Stimulated activated CD4-positive, alpha-beta T cell treated with anti-CD3 and anti-CD28 coated beads, Interleukin-4, amount 100 ng/mL, for 4 hours (primary cell): ENCODE measurements at places on chromosomes 16 and 17.

DNA sequence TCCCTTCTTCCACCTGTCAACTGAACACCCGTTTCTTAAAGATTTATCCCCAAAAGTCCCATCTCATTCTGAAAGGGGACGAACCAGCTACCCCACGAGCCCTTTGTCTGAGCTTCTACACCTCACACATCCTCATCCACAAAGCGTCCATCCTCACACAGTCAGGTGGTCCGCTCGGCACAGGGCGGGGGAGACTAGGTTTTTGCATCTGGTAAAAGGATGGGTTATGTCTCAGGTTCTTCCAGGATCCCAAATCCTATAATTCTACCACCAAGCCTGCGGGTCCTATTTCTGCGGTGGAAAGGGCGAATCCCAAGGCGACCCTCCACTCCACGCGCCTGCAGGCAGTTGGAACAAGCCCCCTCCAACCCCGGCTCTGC lies 458 bp downstream of the GFOD2 start:
- no peak for DNase-seq

- no peak for DNase-seq
Measured at GRCh38 chr16:8682551-8683259, 8.3 kb downstream of the ABAT start.

DNA sequence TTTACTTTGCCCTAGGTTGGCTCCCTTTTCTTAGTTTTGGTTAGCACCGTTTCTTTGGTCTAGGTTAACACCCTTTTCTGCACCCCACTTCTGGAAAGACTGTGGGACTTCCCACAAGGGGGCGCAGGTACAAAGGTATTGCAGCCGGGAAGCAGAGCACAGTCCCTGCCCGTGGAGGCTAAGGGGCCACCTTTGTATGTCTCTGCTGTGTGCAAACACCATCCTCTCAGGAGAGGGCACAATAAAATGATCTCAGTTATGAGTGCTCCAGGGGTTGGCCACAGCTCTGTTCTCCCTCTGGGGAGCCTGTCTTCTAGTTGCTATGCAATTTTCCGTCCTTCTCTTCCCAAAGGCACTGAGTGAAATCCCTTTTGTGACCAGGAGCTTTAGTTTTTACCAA lies 28.4 kb upstream of the TMC5 start:
- DNase-seq: peak; percentile 21

GRCh38 chr17:50056961-50057330 lies 1.0 kb downstream of the ITGA3 start:
- no peak for DNase-seq

GRCh38 chr17:50072925-50073324 lies 17.0 kb downstream of the ITGA3 start:
- no peak for DNase-seq

GRCh38 chr17:59149051-59149450 lies 5.9 kb downstream of the SKA2 start:
- DNase-seq: no peak

DNA sequence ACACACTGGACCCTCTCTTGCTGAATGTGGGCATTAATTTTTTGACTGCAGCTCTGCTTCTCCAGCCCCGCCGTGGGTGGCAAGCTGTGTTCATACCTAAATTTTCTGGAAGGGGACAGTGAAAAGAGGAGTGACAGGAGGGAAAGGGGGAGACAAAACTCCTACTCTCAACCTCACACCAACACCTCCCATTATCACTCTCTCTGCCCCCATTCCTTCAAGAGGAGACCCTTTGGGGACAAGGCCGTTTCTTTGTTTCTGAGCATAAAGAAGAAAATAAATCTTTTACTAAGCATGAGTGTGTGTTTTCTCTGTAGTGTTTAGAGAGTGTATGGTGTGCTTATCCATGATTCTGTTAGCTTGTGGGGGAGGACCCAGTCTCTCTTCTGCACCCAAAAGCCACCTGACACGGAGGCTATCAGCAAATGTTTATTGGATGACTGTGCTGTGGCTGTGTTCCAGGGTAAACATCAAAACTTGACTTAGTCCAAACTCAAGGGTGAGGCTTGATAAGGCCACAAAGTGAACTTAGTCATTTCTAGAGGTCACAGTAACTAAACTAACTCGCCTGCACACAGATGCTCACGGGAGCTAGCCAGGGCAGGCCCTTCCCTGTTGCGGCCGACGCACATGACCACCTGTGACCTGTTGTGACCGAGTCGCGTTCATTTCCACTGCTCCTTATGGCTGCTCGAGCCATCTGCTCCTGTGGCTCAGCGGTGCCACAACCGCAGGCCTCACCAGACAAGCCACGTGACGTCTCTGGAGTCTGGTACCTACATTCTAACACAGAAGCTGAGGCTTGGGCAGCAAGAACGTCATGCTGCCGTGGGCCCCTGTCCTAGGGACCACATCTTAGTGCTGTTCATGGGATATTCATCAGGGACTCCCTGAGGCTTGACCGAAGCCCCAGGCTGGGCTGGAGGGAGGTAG lies 9.8 kb upstream of the MED11 start:
- no peak for DNase-seq

GRCh38 chr16:87350681-87351319 lies 32.8 kb downstream of the FBXO31 start:
- DNase-seq: no peak

DNA sequence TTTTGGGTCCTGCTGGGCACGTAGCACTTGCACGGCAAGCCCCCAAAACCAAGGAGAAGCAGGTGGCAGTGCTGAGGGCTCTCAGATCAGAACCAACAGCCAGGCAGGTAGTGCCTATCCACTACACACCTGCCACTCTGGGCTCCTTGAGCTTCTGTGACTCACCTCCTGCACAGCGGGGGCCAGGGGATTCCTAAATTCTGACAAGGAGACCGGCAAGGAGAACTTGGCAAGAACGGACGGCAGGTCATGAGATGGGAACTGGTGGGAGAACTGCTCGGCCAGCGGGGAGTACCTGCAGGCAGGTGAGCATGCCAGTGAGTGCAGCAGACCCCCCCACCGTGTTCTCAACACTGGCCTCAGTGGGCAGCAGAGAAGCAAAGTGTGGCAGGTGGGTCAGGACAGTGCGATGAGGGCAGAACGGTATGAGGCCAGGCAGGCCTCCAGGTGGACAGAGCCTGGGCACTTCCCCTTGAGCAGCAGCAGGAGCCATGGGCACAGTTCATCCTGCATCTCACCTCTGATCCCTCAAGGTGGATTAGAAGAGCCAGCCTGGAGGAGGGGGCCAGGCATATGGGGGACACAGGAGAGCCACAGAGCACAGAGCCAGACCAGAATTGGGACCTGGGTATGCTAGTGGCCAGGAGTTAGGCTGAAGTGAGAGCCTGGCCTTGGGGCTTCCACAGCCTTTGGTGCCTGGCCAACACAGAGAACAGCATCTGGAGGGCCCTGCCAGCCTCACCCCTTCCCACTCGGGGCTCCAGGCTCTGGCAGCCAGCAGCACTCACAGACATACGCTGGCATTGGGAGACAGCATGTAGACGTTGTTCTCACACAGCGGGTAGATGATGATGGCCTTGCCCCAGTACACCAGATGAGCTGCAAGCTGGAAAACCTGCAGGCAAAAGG lies 14.7 kb downstream of the MPG start:
- DNase-seq: no peak

DNA sequence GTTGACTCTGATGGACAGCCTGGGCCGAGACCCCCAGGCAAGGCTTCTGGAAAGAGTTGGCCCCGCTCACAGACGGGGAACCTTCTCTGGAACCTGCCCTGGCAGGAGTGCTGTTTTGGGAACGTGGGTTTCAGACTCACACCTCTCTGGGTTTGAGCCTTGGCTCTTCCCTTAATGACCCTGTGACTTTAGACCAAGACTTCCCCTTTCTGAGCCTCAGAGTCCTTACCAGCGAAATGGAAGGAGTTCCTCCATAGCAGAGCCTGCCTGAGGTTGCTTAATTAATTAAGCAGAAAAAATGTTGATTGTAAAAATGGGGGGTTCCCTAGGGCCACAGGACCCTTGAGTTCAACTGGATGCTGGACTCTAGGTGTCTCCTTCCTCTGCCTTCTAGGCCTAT lies 408.2 kb downstream of the SEC14L1 start:
- no peak for DNase-seq
